Activated CD4-positive, alpha-beta T cell treated with anti-CD3 and anti-CD28 coated beads, Interleukin-2, amount 50 U/mL, for 24 hours (primary cell): ENCODE measurements at places on chromosomes 3 and 15.

- DNase-seq, result no peak
Observed at GRCh38 chr15:51588966-51589365, 33.6 kb downstream of the DMXL2 start.

DNA sequence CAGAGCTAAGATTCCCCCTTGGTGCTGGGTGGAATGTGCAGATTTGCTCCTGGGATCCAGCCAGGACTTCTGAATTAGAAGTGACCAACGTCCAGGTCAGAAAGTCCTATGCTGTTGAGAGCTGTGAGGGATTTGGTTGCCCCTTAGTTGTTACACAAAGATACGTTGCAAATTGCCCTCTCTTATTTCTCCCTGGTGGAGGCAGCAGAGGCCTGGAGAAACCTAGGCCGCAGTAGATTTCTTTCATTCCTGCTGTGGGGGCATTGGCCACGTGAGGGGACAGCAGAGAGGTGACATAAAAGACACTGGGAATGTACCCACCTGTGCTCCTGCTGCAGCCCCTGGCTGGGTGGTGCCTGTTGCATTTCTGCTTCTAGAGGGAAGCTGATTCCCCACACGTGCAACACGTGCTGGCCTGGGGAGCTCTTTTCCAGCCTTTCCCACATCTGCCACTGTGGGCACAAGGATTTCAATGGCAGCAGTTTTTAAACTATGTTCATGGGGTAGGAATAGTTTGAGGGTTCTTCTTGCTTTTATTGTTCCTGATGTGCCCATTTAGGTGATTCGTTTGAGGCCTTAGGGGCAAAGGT lies 65.7 kb downstream of the SYNM start:
- no peak for DNase-seq

DNA sequence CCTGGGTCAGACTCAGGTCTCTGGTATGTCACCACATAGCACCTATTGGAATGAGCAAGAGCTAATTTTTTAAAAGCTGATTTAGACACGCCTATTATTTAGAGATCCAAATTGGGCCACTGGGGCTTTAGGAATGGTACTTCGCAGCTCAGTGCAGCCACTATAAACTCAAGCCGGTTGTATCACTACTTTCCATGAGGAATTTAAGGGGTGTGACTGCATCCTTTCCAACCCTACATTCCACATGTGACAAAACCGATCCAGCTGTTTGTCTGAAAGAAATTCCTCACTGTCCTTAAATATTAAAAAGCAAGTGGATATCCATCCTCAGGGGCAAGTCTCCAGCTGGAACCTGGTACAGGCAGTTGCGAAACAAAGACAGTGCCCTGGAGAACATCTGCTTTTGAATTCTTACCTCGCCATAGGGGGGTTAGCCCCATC lies 12.8 kb downstream of the VGLL3 start:
- no peak for DNase-seq

- no peak for DNase-seq
Observed at GRCh38 chr15:69158201-69158842, 2.1 kb upstream of the GLCE start.

DNA sequence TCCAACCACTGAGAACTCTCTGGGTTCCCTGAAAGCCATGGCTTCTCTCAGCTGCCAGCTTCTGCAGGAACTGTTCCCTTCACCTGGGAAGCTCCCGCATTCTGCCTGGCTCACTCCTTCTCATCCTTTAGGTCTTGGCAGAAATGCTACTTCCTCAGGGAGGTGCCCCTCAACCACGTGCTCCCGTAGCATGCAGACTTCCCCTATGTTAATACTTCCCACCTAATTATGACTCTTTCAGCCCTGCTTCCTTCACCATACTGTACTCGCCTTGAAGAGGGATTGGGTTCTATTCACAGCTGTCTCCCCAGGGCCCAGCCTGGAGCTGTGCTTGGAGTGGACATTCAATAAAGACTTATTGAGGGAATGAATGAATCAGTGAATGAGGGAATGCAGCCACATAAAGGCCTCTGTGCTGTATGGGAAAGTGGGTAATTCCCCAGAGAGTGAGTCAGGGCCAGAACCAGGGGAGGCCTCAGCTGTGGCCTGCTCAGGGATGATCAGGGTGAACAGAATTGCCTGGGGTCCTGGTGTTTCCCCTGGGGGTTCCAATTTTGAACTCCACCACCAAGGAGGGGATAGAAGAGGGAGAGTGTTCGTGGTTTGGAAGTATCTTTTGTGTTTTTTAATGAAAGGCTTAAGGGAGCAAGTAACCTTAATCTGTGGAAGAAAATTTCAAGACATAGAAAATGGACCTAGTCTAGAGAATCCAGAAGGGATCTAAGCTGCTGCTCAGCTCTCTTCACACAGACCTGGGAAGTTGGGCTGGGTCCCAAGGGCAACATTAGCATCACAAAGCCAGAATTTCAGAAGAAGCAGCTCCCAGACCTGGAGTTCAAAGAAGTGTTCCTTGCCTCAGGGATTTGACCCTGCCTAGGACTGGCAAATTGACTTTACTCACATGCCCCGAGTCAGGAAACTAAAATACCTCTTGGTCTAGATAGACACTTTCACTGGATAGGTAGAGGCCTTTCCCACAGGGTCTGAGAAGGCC lies 14.6 kb upstream of the FAM107A start:
- no peak for DNase-seq

DNA sequence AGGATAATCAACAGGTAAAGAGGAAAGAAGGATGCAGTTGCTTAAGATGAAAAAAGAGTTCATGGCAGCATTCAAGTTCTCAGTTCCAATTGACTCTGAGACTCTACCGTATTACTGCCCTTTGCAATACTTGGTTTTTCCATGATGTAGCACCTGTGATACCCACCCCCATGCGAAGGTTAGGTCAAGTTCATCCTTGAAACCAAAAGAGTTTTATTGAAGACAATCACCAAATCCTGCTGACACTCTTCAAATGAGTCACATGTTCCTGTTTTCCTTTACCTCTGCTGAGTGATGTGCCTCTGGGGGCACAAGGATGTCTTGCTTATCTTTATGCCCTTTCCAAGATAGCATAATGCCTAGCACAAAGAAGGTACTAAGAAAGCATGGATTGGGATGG lies 111.3 kb upstream of the SLC7A14 start:
- no peak for DNase-seq

DNA sequence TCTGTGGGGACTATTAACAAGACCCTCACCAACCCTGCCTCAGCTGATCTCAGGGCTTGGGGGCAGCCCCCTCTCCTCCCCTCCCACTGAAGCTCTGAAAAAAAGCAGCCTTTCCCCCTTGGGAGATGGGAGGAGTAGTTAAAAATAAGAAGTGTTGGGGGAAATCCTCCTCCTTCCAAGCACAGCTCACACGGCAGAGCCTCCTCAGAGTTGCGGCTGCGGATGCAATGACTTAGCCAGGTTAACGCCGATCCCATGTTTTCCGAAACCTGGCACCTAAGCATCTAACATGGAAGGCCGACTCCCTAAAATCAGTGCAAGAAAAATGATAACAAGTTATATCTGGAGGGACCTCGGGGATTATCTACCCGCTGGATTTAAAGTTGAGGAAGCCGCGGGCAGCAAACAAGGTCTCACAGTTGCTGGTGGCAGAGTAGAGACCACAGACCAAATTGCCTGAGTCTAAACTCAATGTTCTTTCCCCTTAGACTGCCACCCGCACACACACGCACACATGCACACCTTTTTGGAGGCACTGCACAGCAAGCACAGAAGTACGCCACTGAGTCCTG lies 1.1 kb upstream of the TPM1 start:
- no peak for DNase-seq

GRCh38 chr3:32354362-32354778 lies 37.3 kb upstream of the CMTM7 start:
- no peak for DNase-seq

DNA sequence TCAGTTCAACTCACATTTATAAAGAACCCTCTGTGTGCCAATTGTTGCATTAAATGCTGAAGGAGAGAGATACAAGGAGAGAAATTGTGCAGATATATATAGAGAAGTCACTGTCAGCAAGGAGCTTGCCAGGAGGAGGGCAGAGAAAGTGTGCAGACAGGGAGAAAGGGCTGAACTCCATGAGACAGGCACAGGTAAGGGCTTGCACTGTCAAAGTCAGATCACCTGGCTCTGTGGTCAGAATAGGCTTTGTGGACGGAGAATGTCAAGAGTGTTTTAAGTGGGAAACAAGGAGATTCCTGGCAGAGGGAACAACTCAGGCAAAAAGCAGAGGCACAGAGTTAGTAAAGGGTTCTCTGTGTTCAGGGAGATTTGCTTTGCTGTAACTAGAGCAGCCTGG lies 303.0 kb upstream of the TPRG1 start:
- DNase-seq, result no peak

- no peak for DNase-seq
Observed at GRCh38 chr15:73023071-73023470, 29.2 kb upstream of the NEO1 start.

DNA sequence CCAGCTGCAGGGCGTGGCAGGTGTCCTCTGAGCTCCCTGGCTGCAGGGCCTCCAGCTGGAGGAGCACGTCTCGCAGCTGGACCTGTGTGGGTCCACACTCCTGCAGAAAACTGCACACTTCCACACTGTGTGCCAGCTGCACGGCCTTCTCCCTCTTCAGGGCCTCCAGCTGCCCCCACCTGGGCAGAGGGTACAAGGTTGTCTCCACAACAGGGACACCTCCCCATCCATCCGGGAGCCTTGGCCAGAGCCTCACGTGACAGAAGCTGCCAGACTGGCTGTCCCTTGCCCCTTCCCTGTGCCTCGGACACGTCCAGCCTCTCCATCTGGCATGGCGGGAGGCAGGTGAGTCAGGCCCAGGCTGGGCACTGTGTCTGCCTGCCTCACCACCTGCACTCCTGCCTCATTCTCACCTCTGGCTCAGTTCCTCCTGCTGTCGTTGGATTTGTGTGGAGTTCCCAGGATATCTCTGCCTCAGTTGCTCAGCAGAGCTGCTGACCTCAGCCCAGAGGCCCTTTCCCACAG lies 14.5 kb downstream of the SPTBN5 start:
- DNase-seq, result no peak

- no peak for DNase-seq
Observed at GRCh38 chr3:129746629-129747028, 140.2 kb upstream of the PLXND1 start.

- no peak for DNase-seq
Observed at GRCh38 chr3:140378571-140379340, 299.1 kb upstream of the TRIM42 start.

GRCh38 chr3:11385891-11386290 lies 113.7 kb downstream of the ATG7 start:
- no peak for DNase-seq

DNA sequence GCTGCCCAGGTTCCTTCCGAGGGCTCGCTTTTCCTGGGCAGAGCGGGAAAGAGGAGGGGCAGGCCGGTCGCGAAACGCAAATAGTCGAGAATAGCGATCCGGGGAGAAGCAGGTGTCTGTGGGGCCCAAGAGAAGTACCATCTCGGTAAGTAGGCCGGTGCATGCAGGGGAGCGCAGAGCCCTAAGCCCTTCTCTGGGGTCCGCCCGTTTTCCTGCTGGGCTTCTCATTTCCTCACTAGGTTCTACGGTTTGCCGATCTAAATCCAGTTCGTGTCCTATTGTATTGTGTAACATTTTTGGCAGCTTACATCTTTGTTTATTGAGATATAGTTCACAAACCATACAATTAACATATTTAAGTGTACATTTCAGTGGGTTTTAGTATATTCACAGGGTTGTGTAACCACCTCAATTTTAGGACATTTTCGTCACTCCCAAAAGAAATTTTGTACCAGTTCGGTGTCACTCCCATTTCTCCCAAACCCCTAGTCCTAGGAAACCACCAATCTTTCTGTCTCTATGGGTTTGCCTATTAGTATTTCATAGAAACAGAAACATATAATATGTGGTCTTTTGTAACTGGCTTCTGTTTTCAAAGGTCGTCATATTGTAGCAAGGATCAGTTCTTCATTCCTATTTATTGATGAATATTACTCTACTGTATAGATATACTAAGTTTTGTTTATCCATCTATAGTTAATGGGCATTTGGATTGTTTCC lies 6.8 kb upstream of the TRIM69 start:
- DNase-seq, result no peak

DNA sequence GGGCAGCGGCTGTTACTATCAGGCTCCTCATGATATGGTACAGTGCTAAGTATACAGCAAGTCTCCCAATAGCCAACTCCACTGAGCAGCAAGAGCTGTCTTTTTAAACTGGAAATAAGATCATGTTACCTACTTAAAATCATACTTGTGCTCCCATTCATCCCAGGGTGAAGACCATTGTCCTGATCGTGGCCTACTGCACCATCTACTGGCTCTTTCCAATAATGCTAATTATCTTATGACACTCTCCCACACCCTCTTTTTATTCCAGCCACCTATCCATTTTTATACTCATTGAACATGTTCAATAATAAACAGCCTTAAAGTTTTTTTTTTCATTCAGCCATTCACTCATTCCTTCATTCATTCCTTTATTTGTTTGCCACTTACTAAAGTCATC lies 117.7 kb downstream of the GBE1 start:
- DNase-seq, result no peak

GRCh38 chr15:101438482-101439284 lies 50.8 kb downstream of the PCSK6 start:
- no peak for DNase-seq

- DNase-seq, result no peak
Observed at GRCh38 chr3:190227064-190227463, 95.2 kb downstream of the CLDN1 start.

- DNase-seq, result no peak
Observed at GRCh38 chr3:78221796-78222195, 1181.9 kb downstream of the ROBO2 start.

- no peak for DNase-seq
Observed at GRCh38 chr3:141050576-141051442, at the start of gene SPSB4. Gene SPSB4 (plus strand): TSS chr3:141051347. CDS start chr3:141066105, 14,758 bp downstream.

DNA sequence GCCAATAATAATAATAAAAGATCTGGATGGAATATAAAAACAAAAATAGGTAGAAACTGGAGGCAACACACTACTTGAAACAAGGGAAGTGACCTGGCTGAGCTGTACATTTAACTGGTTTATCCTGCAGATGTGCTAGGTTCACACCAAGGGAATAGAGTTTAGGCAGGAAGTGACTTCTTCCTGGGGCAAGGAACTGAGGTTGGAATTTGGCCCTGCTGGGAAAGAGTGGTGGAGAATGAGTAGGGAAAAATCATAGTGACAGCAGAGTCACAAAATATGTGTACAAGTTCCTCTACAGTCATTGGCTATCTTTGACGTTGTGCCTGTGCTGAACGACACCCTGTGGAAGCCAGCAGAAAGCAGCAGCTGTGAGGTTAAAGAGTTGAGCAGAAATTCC lies 44.1 kb downstream of the ARHGAP11B start:
- no peak for DNase-seq

DNA sequence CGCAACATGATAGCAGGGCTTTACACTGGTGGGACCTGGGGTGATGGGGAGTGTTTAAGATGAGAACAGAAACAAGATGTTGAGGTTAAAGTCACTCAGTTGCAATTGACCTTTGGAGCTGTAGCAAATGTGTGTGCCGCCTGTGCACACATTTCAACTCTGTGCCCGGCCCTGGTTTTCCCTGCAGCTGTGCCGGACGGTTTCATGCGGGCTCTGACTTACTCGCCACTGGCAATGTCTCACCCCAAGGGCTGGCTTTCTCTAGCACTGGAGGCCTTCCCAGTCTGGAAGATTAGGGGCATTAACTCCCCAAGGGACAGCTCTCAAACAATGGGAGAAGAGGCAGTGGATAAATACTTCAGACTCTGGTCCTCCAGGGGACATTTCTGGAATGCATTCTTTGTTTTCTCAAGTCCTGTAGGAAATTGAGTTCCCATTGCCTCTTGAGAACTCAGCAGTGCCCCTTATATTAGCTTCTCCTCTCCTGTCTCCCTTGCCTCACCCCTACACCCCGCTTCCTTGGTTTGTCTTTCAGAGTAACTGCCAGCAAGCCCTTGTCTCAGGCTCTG lies 152.5 kb downstream of the EDEM1 start:
- DNase-seq, result no peak
